ENCODE measurements at places on chromosomes 16 and 17.

DNA sequence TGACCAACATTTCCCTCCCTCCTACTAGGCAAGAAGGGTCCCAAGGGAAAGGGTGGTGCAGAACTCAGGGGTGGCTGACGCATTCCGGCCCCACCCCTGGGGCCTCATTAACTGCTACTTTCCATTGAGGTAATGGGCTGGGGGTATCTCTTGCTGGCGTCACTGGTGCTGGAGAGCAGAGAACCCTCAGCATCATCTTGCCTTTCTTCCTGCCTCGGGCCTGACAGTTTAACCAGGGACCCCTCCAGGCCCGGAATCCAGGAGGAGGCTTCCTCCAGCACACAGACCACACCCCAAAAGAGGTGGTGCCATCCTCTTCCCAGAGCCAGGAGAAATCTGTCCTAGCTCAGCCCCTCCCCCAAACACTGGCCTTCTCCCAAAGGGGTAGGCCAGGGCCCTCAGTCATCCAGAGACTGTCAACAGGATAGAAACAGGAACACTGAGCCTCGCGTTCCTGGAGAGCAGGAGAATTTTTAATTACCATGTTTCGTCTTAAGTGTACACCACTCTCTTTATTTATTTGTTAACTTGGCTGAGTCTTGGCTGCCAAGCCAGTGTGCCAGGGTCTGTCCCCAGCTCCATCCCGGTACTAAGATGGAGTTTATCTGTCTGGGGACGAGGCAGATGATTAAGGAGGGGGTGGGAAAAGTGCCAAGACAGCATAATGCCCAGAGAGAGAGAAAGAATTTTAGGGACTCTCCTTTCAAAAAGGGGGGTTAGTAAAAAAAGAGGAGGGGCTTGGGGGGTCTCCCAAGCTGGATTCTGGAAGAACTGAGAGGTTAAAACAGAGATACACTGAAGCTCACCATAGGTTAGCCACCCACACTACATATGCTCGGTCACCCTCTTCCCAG is 5.1 kb downstream of the ETV4 start:
- no peak for DNase-seq

DNA sequence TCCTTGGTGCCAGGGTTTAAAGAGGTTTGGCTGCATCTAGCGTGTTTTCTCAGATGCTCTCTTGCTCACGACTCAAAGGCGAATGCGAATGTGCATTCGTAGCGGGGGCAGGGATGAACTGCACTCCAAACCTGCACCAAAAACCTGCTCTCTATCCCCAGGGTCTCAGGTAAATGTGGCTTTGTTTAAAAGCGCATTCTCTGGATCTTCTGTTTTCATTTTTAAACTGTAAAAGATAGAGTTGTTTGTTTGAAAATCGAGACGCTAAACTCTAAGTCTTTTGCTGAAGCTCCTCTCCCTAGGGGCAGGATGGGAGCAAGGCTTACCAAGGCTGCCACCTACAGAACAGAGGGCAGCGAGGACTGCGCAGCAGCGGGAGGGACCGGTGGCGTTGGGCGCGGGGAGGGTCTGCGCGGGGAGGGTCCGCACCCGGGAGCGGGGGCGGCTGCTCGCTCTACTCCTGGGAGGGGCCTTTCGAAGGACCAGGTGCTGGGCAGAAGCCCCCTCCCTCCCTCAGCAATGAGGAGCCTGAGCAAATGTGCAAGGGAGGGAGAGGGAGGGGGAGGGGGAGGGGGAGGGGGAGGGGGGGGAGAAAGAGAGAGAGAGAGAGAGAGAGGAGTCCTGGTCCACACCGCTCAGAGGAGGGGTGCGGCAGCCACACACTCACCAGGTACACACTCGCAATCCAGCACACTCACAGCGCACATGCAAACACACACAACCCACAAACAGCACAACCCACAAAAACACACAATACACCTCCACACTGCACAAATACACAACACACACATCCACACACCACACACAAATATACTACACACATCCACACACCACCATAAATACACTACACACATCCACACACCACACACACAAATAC is 142.8 kb downstream of the GRIN2A start:
- DNase-seq, result no peak

- no peak for DNase-seq
These were observed 50.6 kb upstream of the NKD1 start for GRCh38 chr16:50497592-50497991.

- DNase-seq, result no peak
These were observed 1.4 kb downstream of the TEN1 start for GRCh38 chr17:75980188-75981018.

DNA sequence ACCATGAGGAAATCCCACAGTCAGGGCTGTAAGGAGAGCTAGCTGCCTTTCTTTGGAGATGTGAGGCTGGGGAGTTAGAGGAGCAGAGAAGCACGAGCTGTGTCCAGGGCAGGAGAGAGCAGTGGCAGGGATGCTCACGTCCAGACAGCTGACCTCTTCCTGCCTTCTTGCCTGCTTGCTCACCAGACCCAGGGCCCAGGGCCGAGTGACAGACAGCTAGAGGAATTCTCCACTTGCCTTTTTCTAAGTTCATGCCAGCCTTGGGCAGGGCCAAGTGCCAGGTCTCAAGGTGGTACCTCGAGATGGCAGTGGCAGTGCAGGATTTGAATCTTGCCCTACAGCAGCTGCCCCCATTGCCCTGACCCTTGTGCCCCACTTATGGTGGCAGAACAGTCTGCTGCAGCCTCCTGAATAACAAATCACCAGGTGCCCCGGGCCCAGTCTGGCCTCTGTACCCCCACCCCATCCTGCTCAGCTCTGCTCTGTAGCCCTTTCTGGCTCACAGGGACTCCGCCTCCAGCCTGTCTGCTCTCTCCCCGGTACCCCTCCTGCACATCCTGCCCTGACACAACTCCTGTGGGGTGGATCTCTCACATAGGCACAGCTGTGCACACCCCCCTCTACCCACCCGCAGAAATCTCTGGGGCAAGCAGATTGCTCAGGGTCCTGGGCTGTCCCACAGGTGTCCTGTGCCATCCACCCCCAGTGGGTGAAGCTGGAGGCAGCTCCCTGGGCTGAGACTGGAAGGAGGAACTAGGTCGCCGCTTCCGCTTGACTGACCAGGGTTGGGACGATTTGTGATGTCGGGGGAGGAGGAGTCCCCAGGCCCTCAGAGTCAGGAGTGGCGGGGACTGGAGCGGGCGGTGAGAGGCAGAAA is 25.9 kb downstream of the GRIN2C start:
- DNase-seq, result no peak

- no peak for DNase-seq
These were observed 705.5 kb upstream of the CDH8 start for GRCh38 chr16:62741692-62742091.

GRCh38 chr16:57997528-57998265 is 2.8 kb downstream of the ZNF319 start:
- no peak for DNase-seq

GRCh38 chr16:3118846-3119245 is 6.5 kb downstream of the ZNF205 start:
- DNase-seq, result no peak

GRCh38 chr16:50500171-50500874 is 47.9 kb upstream of the NKD1 start:
- DNase-seq, result no peak

DNA sequence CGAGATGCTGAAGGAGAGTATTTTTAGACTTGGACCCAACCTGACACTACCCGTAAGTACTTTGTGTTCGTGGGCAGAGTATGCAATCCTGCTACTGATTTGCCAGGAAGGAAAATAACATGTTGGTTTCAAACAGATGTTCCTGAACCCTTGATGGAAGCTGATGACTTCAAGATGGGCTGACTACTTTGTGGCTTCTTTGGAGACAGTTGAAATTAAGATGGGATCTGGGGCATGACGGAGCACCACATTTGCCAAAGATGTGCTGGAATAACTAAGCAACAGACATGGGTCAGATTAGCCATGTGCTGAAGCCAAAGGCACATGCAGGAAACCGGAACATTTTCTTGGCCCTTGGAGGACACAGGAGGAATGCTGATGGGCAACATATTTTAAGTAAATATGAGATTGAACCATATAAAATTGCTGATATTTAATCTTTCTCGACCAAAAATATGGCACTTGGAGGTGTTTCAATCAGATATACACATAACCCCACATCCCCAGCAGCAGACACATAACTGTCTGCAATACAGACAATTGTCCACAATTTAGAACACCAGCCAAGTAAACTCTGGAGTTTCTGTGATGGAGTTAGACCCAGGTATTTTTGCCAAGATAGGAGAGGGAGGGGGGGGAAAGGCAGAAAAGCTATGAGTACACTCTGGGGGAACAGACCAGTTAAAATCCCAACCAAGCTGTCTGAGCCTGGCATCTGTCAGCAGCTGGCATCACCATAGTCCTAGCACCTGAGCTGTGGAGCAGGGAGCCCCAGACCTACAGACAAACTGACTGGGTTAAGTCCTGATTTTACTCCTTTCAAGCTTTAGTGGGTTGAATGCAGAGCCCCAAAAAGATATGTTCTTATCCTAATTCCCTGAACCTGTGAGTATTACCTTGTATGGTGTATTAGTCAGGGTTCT is 329.4 kb upstream of the CDH5 start:
- DNase-seq, result no peak

- no peak for DNase-seq
These were observed 55.2 kb downstream of the GAN start for GRCh38 chr16:81369888-81370504.

- no peak for DNase-seq
These were observed 1.6 kb upstream of the ACSF2 start for GRCh38 chr17:50424246-50424995.

DNA sequence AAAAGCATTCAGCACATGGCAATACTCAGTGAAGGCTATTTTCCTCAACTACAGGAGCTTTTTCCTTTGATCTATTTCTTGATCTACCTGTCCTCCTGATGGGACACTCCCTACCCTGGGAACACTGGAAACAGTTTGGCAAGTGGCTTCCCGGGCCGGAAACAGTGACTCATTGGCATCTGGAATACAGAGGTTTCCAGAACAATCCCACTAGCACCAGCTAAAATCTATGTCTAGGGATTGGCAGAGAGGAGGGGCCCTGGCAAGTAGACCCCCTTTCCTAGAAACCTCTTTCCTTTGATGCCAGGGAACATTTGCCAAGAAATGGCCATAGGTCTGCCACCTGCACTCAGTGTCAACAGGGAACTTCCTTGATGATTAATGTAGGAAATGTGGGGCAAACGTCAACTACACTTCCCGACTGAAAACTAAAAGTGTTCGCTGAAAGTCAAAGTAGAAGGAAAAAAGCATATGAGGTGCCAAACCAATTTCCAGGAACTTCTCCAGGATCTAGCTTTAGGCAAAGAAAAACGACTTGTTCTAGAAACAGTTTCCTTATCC is 30.4 kb upstream of the FBXW10B start:
- DNase-seq, result no peak

DNA sequence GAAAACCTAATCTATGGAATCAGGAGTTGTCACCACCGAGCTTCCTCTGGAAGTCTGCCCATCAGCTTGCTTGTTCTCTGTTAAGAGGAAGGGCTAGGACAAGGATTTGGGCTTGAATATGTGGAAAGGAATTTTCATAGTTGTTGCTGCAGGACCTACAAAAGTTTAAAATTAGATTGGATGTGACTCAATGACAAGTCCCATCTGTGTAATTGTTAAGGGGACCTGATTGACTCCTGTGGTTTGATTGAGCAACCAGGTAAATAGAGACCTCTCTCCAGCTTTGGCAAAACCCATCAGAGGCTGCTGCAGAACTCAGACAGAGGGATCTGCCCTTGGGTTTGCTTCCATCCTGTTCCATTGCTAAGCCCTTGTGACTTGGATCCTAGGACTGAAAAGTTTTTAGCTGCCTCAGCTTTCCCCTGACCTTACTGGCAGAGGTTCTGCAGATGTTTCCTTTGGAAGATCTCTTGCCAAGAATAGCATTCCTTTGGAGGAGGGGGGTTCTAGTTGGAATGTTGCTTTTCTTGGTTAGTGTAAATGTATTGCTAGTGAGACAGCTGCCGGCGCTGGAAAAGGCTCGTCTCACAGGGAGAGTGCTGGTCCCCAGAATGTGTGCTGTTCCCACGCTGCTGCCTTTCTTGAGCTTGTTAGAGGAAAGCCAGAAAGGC is 50.0 kb downstream of the SF3B3 start:
- no peak for DNase-seq

DNA sequence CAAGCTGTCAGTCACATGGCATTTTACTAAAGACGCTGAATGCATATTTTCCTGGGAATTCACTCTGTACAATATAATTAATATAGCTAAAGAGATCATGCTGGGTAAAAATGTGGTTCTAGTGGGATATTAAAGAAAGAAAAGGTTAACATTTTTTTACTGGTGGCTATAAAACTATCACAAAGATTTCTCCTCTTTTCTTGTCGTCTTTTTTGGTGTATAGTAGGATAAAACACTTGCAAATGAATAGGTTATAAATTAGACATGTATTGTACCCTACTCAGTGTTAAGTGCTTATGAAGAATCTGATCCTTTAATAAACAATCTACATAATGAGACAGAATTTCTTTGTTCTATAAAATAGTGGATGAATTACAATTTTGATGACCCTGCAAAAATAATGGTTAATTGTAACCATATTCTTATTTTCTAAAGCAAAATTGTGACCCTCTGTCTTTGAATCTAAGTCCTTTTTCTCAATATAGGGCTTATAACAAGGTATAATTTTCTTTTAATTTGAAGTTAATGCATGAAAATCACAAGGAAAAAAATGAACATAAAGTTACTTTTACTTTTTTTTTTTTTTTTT is 1540.4 kb upstream of the GOT2 start:
- no peak for DNase-seq

- DNase-seq, result no peak
These were observed 25.4 kb downstream of the CRHR1 start for GRCh38 chr17:45809499-45809898.

DNA sequence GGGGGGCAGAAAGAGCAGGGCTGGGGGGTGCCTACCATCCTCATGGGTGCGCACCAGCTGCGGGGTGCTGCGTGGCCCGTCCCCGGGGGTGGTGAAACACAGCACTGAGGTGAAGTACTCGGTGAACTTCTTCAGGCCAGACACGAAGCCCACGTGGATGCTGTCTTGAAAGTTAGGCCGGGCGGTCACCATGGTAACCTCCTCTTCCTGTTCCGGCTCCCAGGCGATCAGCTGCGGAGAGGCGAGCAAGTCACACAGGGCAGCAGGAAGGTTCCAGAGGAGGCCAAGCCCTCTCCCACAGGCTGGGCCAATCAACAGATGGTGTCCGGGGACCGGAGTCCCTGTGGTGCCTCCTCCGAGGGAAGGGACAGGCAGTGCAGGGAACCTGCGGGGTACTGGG is 90.1 kb upstream of the CDC42EP4 start:
- DNase-seq, result no peak

- no peak for DNase-seq
These were observed 50.5 kb upstream of the CCL1 start for GRCh38 chr17:34413443-34414119.

- DNase-seq, result no peak
These were observed 31.3 kb downstream of the ZCCHC14 start for GRCh38 chr16:87461466-87461991.

- DNase-seq, result no peak
These were observed 12.0 kb upstream of the CFDP1 start for GRCh38 chr16:75445298-75445697.

Measured in stimulated activated CD8-positive, alpha-beta memory T cell treated with anti-CD3 and anti-CD28 coated beads, Interleukin-4, amount 100 ng/mL, for 1 hour (primary cell).